ENCODE measurements at places on chromosomes 11 and 22.

DNA sequence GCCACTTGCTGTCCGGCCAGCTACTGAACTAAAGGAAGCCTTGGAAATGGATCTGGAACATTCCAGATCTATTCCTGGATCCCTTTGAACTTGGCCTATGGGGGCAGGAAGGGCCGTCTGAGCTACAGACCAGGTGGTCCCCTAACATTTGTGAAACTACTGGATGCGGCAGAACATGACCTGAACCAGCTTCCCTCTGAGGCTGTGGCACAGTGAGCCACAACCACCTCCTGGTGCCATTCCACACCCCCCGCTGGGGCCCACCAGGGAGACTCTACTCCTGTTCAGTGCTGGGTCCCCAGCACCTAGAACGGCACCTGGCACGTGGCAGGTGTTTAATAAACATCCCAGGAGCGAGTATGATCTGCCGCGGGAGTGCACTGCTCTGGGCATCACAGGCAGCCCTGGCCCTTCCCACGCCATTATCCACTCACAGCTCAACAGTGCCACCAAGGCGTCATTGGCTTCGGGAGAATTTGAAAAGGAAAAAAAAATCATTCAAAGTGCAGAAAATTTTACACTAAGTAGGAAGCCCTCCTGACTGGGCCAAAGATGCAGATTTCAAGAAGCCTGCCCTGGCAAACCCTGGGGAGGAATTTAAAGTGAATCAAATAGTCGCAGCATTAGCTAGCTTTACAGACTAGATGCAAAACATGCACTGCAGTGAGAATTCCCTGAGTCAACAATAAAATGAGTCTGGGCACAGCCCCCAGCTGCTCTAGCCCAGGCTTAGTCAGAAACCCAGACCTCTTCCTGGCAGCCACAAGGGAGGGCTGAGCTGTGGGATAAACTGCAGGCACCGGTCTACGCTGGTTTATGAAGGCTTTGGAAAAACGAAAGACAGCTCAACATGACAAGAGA, 14.3 kb upstream of the EFCAB6 start:
- no peak for DNase-seq

GRCh38 chr22:43375951-43376455, 32.8 kb upstream of the SCUBE1 start:
- no peak for DNase-seq

DNA sequence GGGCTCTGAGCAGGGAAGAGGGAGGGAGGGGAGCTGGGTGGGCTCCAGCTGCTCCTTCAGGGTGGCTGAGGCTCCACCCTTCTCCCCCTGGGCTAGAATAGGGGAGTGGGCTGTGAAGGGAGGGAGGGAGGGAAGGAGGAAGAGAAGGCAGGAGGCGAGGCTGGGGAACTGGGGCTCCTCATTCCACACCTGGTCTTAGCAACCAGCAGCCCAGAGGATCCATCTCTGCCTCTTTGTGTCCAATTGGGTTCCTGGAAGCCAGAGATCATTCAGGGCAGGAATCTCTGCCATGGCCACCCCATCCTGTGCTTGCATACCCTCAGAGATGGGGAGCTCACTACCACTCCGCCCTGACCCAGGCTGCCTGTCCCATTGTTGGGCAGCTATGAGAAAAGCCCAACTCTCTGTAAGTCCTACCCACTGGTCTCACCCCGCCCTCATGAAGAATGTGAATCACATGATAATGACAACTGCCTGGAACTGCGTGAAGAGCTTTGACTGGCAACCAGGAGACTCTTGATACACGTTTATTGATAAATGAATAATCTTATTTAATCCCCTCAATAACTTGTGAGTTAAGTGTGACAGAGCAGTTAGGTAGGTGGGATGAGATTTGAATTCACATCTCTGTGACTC, 7.9 kb downstream of the NCF4 start:
- no peak for DNase-seq

DNA sequence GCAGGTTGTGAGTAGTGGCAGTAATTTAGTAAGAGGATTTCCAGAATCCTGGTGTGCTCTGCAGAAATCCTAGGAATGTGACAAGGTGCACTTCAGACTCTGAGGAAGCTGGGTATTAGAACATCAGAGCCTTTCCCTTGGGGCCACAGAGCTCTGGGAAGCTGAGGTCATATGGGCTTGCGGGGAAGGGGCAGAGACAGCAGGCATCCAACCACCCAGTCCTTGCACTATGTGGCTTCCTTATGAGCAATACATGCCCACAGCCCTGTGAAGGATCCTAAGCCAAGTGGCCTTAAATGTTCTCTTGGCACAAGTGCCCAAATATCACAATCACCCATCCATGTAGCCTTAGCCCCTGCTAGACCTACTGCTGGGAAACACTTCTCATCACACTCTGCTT, 46.2 kb downstream of the P4HA3 start:
- no peak for DNase-seq

DNA sequence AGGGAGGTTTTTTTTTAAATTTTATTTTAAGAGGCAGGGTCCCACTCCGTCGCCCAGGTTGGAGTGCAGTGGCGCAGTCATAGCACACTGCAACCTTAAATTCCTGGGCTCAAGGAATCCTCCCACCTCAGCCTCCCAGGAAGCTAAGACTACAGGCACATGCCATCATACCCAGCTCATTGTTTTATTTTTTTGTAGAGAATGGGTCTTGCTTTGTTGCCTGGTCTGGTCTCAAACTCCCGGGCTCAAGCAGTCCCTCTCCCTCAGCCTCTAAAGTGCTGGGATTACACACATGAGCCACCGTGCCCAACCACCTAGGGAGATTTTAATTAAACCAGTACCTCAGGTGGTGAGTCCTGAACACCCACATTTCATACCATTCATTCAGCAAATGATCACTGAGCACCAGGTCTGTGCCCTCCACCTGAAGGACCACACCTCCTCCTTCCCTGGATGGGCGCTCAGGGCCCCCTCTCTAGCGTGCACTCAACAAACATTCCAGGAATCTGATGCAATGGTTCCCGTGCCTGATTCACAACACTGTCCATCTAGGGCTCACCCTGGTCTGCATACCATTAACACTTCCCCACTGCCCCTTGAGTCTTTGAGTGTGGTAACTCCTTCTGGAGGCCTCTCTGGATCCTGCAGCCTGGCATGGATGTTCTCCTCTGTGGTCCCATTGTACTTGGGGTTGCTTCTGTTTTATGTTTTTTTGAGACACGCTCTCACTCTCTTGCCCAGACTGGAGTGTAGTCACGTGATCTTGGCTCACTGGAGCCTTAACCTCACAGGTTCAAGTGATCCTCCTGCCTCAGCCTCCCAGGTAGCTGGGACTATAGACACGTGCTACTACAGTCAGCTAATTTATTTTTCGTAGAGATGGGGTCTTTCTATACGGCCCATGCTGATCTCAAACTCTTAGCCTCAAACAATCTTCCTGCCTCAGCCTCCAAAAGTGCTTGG, 9.6 kb upstream of the MYH9 start:
- DNase-seq, result no peak

Data from CD4-positive, alpha-beta T cell treated with Interleukin-6 at 100 ng/mL for 8 hours (primary cell).